CD4-positive, alpha-beta T cell treated with Interleukin-21 for 1 hour (primary cell): ENCODE measurements at places on chromosomes 16 and 17.

GRCh38 chr17:21285164-21286065, 904 bp downstream of the MAP2K3 start:
- no peak for DNase-seq

GRCh38 chr16:30609002-30609925, 925 bp downstream of the ZNF689 start:
- peak; percentile 46 for DNase-seq

DNA sequence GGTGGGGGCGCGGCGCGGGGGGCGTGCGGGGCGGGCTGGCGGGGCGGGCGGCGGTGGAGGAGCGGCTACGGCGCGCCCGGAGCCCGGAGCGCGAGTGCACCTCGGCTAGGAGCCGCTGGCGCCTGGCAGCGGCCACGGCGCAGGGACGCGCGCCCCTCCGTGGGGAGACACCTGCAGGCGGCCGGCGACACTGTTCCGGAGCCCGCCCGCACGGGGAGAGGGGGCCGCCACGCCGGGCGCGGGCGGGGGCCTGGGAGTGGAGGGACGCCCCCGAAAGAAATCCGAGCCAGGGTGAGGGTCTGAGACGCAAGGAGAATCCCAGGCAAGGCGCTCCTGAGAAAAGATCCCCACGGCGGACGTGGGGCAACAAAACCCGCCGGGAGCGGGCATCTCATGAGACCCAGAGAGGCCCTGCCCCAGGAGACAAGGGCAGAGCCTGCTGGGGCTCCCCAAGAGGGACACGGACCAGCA, at the start of gene GSG1L:
Gene GSG1L, minus strand, starts transcription at position 124 of the 471 bp plus-strand sequence. CDS start 290 bp downstream, outside the sequence.
- no peak for DNase-seq

- DNase-seq = peak; percentile 63
Measured at GRCh38 chr16:74862743-74863244, 88.2 kb upstream of the FA2H start.

DNA sequence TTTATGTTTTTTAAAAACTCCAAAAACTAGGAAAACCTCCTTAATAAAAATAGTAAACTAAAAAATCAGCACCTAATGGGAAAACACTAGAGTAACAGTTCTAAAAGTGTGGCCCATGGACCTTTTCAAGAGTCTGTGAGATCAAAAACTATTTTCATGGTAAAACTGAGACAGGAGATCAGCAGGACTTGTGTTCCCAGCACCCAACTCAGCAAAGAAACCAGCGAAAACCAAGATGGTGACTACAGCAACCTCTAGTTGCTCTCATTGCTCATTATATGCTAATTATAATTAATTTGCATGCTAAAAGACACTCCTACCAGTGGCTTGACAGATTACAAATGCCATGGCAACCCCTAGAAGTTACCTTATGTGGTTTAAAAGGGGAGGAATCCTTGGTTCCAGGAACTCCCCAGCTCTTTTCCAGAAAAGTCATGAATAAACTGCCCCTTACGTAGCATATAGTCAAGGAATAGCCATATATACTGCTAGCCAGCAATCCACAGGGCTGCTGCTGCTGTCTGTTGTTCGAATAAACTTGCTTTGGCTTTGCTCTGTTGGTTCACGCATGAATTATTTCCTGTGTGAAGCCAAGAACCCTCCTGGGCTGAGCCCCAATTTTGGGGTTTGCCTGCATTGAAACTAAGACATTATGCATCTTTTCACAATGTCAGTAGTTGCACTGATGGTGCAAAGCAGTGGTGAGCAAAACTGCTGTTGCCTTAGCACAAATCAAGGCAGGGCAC, 12.4 kb downstream of the CMTR2 start:
- DNase-seq = no peak

DNA sequence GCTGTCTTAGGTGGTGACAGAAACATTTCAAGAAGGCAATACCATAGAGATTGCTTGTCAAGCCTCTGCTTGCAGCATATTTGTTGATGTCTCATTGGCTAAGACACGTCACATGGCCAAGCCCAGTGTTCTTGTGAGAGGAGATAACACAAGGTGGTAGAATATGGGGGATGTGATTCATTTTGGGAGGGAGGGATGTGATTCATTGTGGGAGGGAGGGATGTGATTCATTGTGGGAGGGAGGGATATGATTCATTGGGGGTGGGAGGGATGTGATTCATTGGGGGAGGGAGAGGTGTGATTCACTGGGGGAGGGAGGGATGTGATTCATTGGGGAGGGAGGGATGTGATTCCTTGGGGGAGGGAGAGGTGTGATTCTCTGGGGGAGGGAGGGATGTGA, 470.5 kb upstream of the SALL1 start:
- no peak for DNase-seq

GRCh38 chr17:34712481-34713195, 133.3 kb downstream of the TMEM132E start:
- DNase-seq = no peak

- no peak for DNase-seq
Measured at GRCh38 chr17:58305626-58306025, 23.0 kb downstream of the TSPOAP1 start.

DNA sequence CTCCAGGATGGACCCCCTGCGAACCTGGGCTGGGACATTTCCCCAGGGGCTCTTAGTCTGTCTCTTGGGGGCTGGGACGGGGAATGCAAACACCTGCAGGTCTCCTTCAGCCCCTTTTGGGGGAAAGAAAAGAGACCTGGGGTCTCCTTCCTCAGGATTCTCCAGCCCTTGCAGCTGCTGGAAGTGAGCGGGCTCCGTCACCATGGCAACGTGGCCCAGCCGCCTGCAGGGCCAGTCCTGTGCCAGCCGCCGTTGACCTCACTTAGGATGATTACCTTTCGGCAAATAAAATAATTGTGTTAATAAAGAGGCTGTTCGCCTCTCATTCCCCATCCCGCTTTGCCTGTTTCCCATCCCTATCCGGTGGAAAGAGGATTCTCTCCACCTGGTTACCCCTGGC, 25.7 kb downstream of the MRM1 start:
- DNase-seq = no peak

DNA sequence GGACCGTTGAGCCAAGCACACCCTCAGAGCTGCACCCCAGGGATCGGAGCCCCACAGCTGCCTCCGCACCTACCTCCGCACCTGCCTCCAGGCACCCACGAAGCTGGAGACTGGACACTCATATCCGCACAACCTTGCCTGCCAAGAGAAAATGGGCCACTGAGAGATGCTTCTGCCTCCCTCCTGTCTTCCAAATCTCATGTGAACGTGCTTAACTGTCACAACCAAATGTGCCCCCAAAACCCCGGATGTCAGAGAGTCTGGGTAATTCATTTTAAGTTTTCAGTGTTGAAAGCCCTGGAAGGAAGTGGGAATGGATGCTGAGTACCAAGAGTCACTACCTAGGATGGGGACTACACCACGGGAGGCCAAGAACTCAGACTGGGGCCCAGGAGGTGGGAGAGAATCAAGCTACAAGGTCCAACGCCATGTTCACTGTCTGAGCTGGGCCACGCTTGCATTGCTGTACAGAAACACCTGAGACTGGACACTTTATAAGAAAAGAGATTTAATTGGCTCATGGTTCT, 49.5 kb upstream of the MEAK7 start:
- peak; percentile 73 for DNase-seq

- DNase-seq = no peak
Measured at GRCh38 chr17:58786586-58787295, 31.1 kb downstream of the PPM1E start.

- DNase-seq = no peak
Measured at GRCh38 chr16:77761204-77761603, 27.2 kb upstream of the VAT1L start.

- DNase-seq = no peak
Measured at GRCh38 chr16:72015124-72015523, 6.6 kb downstream of the DHODH start.

- no peak for DNase-seq
Measured at GRCh38 chr17:76644995-76645394, 1.4 kb upstream of the ST6GALNAC1 start.

DNA sequence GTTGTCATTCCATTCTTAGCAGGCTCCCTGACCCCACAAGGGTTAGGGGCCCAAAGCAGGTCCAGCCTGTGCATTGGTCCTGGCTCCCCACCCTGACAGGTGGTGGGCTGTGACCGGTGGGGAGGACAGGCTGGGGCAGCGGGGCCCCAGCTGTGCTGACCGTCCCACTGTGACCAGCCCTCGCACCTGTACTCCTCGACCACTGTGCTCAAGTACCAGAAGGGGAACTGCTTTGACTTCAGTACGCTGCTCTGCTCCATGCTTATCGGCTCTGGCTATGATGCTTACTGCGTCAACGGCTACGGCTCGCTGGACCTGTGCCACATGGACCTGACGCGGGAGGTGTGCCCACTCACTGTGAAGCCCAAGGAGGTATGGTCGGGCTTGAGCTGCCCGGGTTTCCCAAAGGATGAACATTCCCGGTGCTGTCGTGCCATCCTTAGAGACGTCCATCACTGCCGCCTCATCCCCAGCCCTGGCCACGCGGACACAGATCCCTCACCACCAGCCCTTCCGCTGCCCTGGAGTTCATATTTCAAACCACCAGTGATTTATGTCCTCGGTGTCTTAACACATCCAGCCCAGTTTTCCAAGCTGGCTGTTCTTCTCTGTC, 7.3 kb downstream of the DRC7 start:
- no peak for DNase-seq
